ENCODE measurements at places on chromosomes 13 and 19.

GRCh38 chr13:83221813-83222241 lies 660.4 kb downstream of the SLITRK1 start:
- peak; percentile 86 for DNase-seq

GRCh38 chr13:109728791-109729731 lies 57.3 kb downstream of the IRS2 start:
- DNase-seq, result peak; percentile 30

GRCh38 chr13:75432811-75433244 lies 49.1 kb downstream of the TBC1D4 start:
- no peak for DNase-seq

DNA sequence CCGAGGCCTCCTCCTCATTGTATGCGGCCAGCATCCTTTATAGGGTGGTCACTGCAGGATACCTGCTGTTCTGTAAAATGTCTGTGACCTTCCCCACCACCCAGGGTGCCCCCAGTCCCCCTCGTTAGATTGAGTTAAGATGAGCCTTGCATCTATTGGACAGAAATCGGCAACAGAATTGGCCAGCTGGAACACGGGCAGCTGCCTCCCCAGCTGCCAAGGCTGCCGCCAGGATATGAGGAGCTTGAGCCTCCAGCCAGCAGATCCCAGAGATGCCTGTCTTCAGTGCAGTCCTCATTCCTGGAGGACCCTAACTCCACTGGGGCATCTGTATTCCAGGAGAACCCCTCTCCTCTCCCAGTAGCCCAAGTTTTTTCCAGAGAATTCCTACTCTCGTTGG lies 463.0 kb downstream of the TSHZ3 start:
- no peak for DNase-seq

- peak; percentile 73 for DNase-seq
Measured at GRCh38 chr19:48925240-48925843, 8.2 kb upstream of the DHDH start.

DNA sequence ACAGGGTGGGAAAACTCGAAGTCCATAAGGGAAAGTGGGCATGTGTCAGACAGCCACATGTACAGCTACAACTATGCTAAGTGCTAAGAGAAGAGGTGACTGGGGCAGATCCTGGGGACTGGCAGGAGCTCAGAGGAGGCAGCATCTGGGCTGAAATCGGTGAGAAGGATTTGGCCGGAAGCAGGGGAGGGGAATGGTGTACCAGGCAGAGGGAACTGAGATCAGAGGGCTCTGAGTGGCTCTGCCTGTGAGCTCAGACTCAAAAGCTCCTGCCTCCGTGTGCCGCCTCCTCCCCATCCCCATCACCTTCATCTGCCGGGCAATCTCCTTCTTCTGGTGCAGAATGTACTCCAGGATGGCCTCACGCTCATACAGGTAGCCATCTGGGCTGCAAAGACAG lies 21.8 kb downstream of the NOSIP start:
- DNase-seq, result no peak

DNA sequence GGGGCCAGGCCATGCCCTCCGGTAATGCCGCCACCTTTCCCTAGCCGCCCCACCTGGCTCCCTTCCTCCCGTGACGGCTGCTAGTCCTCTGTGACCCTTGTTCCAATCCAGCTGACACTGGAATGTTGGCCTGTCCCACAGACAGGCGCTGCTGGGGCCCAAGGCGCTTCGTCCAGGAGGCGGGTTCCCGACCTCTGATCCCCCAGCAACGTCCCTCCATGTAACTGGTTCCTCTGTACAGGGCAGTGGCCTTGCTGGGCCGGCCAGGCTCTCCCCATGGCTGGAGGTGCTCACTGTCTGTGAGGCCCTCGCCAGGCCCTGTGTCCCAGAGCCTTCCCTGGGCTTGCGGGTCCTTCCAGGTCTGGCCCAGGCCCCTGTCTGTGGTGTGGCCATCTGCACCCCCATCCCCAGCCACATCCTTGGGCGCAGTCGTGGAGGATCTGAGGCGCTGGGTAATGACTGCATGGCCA lies 6.8 kb upstream of the GRIN3B start:
- no peak for DNase-seq

DNA sequence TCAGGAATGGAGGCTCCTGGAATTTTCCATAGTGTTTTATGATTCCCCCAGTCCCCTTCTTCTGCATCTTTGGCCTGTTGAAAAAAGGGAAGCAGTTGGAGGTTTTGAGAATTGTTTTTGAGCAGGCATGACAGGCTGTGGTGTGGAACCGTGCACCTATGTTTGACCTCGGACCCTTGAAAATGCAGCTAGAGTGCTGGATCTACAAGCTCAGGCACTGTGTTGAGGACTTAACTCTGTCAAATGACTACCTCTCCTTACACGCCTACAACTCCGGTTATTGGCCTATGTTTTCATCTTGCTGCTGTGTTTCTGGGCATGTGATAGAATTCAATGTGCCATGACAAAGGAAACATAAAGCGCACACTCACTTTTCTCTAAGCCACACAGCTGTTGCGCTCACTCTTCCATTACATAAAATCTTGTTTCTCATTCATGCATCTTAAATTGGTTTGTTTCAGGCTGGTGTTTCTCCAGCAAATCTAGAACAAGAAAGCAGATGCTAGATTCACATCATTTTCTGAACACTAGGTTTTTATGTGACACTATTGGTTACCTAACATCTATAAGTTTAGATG lies 616.6 kb downstream of the FGF9 start:
- no peak for DNase-seq

GRCh38 chr19:5095568-5095850 lies 126.6 kb downstream of the KDM4B start:
- no peak for DNase-seq

GRCh38 chr13:49655906-49656305 lies 27.6 kb downstream of the ARL11 start:
- peak; percentile 51 for DNase-seq

DNA sequence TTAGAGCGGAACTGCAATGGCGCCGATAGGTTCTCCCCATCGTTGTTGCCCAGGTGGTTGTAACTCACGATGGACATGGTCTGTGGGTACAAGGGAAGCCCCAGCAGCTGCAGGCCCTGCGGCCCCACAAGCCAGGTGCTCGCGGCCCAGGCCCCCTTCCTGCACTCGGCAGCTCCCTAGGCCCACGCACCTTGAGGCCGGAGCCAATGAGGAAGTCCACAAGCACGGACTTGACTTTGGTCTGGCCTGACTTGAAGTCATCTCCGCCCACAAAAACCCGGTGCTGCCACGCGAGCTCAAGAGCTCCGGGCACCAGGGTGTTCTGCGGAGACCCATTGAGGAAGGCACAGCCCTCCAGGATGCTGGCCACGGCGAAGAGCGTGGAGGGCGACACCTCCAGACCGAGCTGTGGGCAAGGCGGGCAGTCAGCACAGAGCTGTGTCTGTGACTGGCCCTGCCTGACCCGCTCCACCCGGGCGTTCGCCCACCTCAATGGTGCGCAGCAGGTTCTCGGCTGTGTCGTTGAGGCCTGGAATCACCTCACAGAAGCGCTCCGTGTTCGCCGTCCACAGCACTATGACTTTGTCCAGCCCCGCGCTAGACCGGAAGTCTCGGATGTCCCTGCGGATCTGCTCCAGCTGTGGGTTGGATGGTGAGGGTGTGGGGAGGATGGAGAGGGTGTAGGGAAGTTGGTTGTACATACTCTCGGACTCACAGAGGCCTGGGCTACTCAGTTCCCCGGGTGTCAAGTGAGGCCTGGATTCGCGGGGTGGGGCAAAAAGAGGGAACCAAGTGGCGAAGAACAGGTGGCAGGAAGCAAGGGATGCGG lies 1.9 kb downstream of the ISYNA1 start:
- no peak for DNase-seq

GRCh38 chr19:46887240-46887782 lies 26.5 kb downstream of the ARHGAP35 start:
- no peak for DNase-seq

DNA sequence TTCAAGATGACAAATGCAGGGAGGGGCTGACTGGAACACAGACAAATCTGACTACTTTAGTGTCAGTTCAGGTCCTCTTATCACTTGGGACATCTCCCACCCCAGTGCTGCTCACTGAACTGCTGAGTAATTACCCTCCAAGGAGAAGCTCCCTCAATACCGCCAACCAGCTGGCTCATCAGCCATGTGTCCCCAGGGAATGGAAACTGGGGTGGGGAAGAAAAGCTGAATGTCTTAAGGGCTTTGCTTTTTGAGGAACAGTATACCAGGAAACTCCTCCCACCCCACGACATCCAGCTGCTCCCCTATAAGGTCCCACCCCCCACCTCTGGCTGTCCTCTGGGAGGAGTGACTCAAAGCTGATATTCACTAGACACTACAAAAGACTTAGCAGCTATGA lies 2.0 kb downstream of the ZNF823 start:
- peak; percentile 21 for DNase-seq

DNA sequence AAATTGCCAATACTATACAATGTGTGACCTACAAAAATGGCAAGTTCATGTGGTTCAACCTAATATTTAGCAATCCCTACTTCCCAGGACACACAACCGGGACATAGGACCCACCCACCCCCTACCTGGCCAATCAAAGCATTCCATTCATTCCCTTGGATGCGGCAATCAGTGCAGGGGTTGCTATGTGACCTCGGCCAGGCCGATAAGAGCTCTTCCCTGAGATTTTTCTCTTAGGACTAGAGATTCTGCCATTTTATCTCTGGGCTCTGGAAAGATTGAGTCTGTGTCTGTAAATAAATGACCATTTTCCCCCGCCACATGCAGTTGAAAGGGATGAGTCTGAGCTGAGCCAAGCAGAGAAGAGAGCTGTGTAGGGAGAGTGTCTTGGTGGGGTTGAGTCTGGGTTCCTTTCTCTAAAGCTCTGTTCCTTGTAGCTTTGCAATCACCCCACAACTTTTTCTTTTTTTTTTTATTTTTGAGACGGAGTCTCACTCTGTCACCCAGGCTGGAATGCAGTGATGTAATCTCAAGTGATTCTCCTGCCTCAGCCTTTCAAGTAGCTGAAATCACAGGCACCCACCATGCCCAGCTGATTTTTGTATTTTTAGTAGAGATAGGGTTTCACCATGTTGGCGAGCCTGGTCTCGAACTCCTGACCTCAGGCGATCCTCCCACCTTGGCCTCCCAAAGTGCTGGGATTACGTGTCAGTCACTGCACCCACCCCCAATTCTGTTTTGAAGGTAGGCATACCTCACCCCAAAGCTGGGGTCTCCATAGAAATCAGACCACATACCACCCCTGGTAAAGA lies 7.4 kb downstream of the IFNL1 start:
- DNase-seq, result no peak

- no peak for DNase-seq
Measured at GRCh38 chr19:48750771-48751504, 1.5 kb downstream of the FUT1 start.

- DNase-seq, result no peak
Measured at GRCh38 chr13:99255271-99255670, 2.9 kb downstream of the GPR18 start.

All from fibroblast of skin of abdomen (primary cell).